ENCODE measurements at places on chromosomes 2 and 18. TPM values are rescaled to one million over a fixed set of nuclear protein-coding genes. Genes with fewer than 3 reads are reported as not detected.

DNA sequence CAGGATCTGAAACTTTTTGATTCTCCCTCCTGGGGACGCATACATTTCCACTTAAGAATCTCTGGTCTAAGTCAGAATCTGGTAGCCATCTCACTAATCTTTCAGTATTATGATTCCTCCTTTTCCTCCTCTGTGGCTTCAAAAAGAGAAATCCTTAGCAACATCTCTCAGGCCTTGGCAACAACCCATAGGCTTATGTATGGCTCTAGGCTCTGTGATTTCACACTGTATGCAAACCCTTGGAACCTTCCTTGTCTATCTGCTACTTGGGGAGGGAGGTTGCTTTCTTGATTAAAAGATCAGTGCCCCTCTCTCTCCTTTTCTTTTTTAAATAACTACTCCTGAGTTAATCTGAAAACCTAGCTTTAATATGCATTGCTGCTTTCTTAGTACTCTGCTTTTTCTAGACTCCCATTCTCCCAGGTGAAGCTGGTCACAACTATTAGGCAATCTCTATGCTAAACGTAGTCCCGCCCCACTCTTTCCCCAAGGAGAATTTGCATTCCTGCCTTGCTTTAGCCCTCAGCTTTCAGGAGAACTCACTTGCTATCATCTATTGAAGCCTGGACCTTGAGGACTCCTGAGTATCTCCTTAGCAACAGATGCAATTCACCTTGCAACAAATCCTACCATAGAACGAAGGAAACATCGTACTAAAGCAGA lies 72.2 kb upstream of the L3MBTL4 start:
- H3K4me3 ChIP-seq, result no peak overlapping the region
- no peaks in the 10 kb centered on the region for H3K36me3 ChIP-seq
- H3K27me3 ChIP-seq, result no peaks in the 10 kb centered on the region
- no peak for DNase-seq

GRCh38 chr2:241675885-241676284 lies 10.7 kb downstream of the DTYMK start:
- no peaks in the 10 kb centered on the region for H3K27me3 ChIP-seq
- no peak overlapping the region for H3K4me3 ChIP-seq
- no peak for DNase-seq
- H3K27ac ChIP-seq, result no peak overlapping the region

GRCh38 chr2:128503399-128504245 lies 185.0 kb upstream of the HS6ST1 start:
- H3K4me1 ChIP-seq, result no peaks in the 10 kb centered on the region
- H3K27ac ChIP-seq, result no peak overlapping the region
- DNase-seq, result no peak
- H3K36me3 ChIP-seq, result no peaks in the 10 kb centered on the region

- H3K27me3 ChIP-seq, result no peaks in the 10 kb centered on the region
- no peak overlapping the region for H3K4me3 ChIP-seq
- H3K4me1 ChIP-seq, result no peaks in the 10 kb centered on the region
- no peak overlapping the region for H3K27ac ChIP-seq
- H3K36me3 ChIP-seq, result no peaks in the 10 kb centered on the region
- DNase-seq, result no peak
Observed at GRCh38 chr2:23583467-23583866, 198.5 kb downstream of the KLHL29 start.

DNA sequence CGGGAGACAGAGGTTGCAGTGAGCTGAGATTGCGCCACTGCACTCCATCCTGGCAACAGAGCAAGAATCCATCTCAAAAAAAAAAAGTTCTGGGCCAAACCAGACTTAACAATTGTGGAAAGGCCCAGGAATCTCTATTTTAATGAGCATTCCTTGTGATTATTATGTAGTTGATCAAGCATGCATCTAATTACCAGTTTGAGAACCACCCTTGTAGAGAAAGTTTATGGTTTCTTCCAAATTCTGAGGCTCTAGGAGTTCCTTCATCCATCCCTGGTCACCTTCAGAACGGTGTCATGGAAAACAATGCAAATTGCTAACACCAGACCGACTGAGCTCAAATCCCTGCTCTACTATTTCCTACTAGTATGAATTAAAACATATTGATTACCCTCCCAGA lies 246.3 kb upstream of the KLHL29 start:
- no peak for DNase-seq
- H3K4me1 ChIP-seq, result no peaks in the 10 kb centered on the region
- no peak overlapping the region for H3K4me3 ChIP-seq
- no peaks in the 10 kb centered on the region for H3K36me3 ChIP-seq

DNA sequence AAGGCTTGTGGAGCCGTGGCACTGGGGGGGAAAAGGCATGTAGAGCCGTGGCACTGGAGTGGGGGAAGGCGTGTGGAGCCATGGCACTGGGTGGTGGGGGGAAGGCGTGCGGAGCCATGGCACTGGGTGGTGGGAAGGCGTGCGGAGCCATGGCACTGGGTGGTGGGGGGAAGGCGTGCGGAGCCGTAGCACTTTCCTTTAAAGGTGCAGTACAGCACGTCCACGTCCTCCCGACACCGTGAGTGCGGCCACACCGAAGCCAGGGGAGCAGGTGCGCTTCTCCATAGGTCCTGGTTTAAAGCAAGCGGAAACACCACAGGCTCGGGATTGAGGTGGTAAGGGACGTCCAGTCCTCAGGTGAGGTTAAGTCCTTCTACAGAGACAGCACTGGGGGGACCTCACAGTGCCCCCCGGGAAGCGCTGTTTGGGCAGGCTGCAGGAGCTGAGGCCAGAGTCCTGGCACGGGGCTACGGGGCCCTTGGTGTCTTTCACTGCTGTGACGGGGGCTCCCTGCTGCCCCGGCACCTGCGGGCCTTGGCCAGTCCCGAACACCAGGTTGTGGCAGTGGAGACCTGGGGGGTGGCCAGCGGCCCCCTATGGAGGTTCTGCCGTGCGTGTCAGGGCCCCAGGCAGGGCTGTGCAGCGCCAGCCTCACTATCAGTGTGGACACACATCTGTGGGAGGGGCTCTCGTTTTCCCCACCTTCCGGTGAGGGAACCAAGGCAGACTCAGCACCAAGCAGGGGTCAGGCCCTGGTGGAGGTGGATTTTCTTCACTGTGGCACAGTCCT lies 93.0 kb upstream of the CTDP1 start:
- no peaks in the 10 kb centered on the region for H3K36me3 ChIP-seq
- H3K4me1 ChIP-seq, result no peaks in the 10 kb centered on the region
- no peaks in the 10 kb centered on the region for H3K27me3 ChIP-seq

The PLB1 gene
- total RNA-seq, result 0.85 TPM

The MYCN gene
- 0.17 TPM for total RNA-seq

The MOGAT1 gene
- not detected for total RNA-seq

The RFX8 gene
- total RNA-seq, result 0.90 TPM

The SPP2 gene
- total RNA-seq, result not detected

The HOXD4 gene
- total RNA-seq, result not detected

The CFAP65 gene
- total RNA-seq, result not detected

The FBXO41 gene
- total RNA-seq, result 15.6 TPM

The LINC00305 gene
- not detected for total RNA-seq

The FKBP1B gene
- 3.7 TPM for total RNA-seq
